Prostate gland (tissue), 2 donors: ENCODE measurements at places on chromosomes 16 and 17.
A peak's percentile ranks its signal among the peaks of the same experiment; 100 is the strongest.

DNA sequence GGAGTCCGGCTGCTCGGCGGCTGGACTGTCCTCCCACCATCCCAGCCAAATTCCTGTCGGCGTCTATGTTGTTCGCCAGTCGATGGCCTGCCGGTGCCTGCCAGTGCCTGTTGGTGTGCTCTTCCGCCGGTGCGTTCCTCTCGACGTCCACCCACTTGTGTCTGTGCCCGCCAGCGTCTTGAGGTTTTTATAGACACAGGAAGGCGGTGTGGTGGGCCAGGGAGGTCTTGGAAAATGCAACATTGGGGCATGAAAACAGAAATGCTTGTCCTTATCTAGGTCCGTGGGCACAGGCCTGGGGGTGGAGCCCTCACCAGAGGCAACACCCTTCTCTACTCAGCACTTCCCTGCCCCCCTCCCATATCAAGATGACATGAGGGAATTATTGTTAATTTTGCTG, 167.8 kb downstream of the IRF8 start:
- DNase-seq: no peak

DNA sequence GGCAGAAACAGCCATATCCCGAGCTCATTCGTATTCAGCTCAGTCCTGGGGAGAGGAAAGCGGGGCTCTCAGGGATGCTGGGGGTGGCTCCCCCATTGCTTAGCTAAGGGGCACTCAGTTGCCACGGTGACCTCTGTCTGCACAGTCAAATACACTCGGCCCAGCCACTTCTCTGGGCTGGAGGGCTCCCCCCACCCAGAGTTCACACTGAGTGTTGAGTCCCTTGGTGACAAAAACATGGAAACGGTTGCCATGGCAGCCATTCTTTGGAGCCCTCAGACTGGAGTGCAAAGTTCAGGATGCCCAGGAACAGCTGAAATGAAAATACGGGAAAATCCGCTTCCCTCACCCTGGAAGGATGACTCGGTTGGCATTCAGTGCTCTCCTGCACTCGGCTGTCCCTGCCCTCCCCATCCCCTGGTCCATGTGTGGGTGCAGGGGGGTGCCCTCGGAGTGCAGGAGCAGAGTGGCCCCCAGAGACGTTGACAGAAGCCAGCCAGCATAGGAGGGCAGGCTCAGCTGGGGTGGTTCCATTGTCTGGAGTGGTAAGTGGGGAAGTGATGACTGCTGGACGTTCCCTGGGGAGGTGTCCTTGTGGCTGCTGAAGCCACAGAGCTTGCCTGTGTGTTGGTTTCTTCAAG, 216.5 kb downstream of the NTN1 start:
- no peak for DNase-seq

GRCh38 chr16:57604177-57604576, 24.3 kb upstream of the ADGRG1 start:
- no peak for DNase-seq

DNA sequence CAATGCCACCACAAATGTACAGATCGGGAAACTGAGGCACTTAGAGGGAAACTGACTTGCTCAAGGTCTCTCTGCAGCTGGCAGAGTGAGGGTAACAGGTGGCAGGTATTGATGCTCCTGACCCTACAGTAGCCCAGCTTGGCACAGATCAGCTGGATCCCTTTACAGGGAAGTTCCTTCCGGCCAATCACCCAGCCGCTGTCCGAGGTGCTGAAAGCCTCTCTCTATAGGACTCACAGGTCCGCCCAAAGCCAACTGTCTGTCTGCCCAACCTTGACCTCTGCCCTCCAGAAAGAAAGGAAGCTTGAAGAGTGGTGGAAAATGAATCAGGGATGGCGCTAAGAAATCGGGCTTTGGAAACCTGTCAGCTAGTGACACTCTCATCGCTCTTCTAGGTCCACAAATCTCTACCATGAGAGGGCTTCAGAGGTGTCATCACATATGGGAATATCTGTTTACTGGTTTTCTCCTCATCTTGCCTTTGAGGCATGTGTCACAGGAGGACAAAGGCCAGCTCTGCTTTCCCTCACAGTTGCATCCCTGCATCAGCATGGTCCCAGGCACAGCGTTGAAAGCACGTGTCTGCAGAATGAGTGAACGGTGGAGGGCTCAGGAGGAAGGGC, 246.2 kb downstream of the KATNIP start:
- DNase-seq: no peak

GRCh38 chr16:70746708-70747424, 54.1 kb downstream of the VAC14 start:
- DNase-seq: peak; percentile 91

DNA sequence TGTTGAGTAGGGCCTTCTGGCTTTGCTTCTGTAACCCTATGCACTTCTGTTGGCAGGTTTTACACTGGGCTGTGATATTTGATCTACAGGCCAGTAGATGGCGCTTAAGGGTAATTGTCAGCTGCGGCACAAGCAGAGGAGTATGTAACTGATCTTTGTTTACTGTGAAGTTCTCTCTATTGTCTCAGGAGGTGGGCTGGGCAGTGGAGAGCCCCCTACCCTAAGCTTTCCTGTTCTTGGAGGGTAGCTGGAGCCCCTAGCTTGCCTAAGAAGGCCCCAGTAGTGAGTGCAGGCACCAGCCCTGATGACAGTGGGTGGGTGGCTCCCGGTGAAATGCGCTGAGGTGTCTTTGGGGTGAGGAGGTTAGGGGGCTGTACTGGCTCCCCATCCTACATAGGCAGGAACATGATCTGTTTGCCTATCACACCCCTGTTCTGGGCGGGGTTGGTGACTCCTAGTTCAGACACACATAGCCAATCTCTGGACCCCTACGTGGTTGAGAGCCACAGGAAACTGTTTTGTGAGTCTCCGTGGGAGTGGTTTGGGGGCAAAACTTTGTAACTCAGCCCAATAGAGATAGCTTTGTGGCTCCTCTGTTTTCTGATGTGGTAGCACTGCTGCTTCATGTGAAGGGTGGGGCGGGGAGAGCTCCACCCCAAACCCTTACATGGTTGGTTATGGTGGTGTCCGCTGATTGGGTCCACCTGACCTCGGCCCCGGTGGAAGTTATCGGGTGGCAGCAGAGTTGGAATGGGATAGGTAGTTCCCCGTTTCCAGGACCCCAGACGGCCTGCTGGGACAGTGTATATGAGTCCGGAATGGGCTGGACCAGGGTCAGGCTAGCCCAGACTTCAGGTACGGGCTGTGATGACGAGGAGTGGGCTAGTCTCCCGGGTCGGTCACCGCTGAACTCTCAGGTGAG, 60.4 kb downstream of the SLFN11 start:
- DNase-seq: peak; percentile 66

DNA sequence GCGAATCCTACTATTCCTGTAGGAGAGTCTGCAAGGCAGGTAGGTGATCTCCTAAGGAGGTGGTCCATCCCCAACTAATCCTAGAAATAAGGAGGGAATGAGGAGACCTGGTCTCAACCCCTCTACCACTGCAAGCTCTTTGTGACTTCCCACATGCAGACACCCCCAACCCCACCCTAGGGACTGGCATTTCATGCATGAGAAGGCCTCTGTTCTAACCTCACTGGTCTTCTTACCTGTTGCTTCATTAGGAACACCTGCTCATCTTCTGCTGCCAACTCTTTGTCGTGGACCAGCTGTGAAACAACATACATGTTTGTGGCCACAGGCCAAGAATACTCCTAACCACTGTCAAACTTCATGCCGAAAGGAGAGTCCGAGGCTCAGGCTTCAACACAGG, 22.6 kb downstream of the DYNC1LI2 start:
- DNase-seq: no peak

GRCh38 chr16:24544640-24545039, 5.3 kb downstream of the RBBP6 start:
- no peak for DNase-seq

GRCh38 chr16:2372684-2373083, 32.2 kb upstream of the ABCA3 start:
- no peak for DNase-seq

DNA sequence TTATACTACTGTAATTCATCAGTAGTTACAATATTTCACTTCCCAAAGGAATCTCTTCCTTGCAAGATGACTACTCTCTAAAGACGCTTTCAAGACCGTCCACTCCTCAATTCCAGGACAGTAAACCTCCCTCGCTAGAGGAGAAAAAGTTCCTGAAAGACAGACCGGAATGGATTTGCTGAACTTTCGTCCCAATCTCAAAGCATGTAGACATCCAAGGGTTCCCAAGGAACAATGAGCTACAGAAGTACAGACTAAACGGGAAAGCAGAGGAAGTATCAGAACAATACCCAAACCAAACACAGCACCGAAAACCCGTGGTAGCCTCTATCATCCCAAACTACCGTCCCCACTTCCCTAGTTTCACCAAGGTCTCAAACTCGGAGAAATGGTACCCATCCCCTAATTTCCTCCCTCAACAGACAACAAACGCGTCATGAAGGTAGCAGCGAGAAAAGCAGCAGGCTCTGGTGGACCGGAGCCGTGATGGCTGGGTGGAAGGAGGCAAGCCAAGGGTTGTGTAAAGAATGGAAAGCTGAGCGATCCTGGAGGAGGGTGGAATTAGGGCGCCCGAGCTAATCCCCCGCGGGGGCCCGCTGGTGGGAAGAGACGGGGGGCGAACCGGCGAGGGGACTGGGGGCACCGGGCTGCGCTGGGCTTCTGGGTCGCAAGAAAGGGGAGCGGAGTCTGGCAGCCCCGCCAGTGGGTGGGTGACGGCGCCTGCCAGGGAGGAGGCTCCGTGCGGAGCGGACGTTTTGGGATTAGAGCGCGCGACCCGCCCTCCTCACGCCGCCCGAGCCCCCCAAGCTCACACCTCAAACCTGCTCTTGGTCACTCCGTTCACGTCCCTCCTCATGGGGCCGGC, 647 bp downstream of the FBXL20 start:
- no peak for DNase-seq

DNA sequence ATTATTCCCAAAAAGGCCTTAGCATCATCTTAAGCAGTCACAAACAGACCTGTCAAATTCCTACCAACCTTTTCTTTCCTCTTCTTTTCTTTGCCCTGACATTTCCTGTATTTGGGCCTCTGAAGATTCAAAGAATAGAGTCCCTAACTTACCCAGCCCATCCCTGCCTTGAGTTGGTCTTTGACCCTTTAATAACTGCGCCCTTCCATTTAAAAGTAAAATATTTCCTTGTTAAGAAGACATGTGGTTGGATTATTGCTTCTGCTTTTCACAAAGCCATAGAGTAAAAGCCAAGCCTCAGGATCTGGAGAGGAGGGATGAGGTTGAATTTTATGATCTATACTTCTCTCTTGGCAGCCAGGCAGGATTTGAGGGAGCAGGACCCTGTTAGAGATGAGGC, 13.2 kb upstream of the CCL23 start:
- no peak for DNase-seq

GRCh38 chr16:75198135-75198600, 8.8 kb downstream of the CTRB2 start:
- no peak for DNase-seq

DNA sequence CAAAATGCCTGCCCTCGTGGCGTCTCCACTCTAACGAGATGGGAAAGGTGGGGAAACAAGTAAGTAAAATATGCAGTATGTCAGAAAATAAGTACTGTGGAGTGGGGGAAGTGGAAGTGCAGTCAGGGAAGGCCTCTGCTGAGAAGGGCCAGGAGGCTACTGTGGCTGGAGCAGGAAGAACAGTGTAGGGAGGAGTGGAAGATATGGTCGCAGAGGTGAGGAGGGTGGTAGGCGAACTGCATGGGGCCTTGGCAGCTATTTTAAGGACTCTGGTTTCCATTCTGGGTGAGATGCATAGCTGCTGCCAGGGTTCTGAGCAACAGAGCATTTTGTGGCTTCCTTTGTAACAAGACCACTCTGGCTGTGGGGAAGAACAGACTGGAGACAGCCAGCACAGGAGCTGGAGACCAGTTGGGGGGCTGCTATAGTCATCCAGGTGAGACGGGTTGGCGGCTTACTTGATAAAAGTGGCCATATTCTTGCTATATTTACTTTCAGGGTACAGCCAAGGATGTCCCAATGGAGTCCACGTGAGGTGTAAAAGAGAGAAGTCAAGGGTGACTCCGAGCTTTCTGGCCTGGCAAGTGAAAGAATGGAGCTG, 42.6 kb downstream of the CYTH1 start:
- no peak for DNase-seq

GRCh38 chr17:30274887-30275286, 16.9 kb downstream of the BLMH start:
- no peak for DNase-seq

DNA sequence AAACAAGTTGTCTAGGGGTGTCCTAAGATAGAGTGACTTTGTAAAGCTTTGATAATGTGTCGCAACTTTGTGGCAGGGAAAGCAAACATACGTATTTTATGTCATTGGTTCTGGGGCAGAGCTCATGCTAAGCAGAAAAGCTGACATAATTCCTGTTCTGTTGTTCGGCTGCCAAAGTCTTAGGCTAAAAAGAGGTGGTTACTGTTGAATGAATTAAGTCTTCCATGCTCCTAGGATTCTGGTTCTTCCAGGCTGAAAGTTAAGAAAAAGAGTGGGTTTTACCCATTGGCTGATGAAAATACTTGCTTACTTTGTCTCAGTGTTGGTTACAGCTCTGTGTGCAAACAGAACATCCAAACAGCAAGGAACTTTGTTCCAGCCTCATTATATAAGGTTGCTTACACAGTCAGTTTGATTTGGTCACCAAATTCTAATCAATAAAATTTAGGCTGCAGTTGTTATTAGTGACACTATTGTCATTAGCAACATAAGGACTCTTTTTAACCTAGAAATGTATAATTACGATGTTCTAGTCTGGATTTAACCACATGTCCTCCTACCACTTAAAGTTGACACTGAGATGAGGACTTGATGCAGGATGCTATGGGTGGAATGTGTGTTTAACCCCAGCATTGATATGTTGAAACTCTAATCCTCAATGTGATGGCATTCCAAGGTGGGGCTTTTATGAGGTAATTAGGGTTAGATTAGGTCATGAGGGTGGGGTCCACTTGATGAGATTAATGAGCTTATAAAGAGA, 114.0 kb upstream of the GOT2 start:
- DNase-seq: no peak

DNA sequence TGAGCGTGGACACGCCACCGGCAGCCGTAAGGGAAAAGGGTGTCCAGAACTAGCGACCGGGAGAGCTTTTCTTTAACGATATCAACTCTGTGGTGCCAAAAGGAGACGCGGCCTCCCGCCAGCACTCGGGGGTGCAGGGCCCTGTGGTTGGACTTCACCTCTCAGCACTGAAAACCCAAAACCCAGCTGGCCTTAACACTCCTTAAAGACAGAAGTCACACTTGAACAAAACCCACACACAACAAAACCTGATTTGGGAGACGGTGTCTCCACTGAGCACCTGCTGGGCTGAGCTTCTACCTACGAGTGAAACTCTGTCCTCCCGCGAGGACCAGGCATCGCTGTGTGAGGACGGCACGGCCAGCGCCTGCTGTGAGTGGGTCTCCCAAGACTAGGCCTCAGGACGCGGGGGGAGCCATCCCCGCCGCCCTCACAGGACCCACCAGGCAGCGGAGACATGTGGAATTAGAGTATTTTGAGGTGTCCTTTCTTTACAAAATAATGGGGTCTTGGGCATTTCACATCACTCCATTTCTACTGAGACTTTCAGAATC, 46.7 kb downstream of the WDR45B start:
- no peak for DNase-seq
